ENCODE measurements at places on chromosomes 7 and 10. TPM values are rescaled to one million over a fixed set of nuclear protein-coding genes. Genes with fewer than 3 reads are reported as not detected.

Gene SH2B2
- total RNA-seq = 1.2 TPM

Gene DNAH11
- total RNA-seq = 0.46 TPM

Gene PLXNA4
- 0.28 TPM for total RNA-seq

Gene MTERF1
- 5.8 TPM for total RNA-seq

Gene PRSS37
- not detected for total RNA-seq

Gene TET1
- 2.1 TPM for total RNA-seq

Gene SLC26A5
- not detected for total RNA-seq

Data from smooth muscle cell of bladder (primary cell).